Activated CD8-positive, alpha-beta memory T cell treated with anti-CD3 and anti-CD28 coated beads for 4 hours (primary cell): ENCODE measurements at places on chromosomes 11 and 22.
A peak's percentile ranks its signal among the peaks of the same experiment; 100 is the strongest.

- DNase-seq: no peak
These were observed 10.3 kb downstream of the LDLRAD3 start for GRCh38 chr11:35954205-35954604.

GRCh38 chr11:33258631-33259205 is 1.5 kb downstream of the HIPK3 start:
- no peak for DNase-seq

- no peak for DNase-seq
These were observed 7.1 kb upstream of the SLC35E4 start for GRCh38 chr22:30628491-30628890.

GRCh38 chr11:8699903-8700302 is 17.3 kb downstream of the RPL27A start:
- no peak for DNase-seq

DNA sequence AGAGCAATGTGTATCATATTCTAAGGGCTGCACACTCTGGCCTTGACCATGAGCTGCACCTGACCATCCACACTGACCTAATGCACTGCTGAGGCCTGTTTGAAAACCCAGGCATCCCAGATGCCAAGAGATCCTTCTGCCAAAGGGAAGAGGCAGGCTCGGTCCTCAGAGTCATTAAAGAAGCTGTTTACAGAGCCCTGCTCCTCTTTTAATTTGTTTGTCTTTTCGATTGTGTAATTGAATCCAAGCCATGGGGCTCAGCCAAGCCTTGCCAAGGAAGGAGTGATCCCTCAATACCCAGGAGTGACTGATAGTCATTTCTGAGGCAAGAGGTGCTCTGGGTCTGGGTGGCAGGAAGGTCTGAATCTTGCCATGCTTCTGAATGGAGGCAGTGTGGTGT is 94.5 kb upstream of the ISX start:
- no peak for DNase-seq

- no peak for DNase-seq
These were observed 1404.8 kb downstream of the TBC1D22A start for GRCh38 chr22:48167238-48167637.

DNA sequence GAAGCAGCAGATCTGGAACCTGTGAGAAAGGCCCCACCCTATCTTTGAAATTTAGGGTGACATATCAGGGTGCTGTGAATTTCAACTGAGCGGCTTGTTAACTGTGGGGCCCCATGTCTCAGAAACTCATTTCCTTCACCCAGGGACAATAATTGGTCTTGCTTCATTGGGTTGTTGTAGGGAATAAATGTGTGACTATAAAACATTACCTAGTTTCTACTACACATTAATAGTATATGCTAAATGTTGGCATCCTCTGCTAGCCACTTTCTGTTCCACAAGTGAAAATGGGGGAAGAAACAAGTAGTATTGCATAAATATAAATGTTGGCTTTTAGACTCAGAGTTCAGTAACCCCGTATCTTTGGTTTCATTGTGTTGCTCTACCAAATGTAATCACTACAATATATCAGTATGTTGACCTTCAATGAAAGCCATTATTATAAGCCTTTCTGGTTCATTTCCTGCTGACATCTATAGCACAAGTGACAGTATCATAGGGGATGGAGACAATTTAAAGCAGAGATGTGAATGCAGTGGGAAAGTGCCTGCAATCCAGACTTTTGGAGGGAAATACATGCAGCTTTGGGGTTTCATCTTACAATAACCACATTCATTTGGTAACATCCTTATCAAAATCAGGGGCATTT is 905.5 kb upstream of the RAG2 start:
- DNase-seq: no peak

GRCh38 chr22:24051028-24051427 is 39.9 kb downstream of the CABIN1 start:
- DNase-seq: no peak

DNA sequence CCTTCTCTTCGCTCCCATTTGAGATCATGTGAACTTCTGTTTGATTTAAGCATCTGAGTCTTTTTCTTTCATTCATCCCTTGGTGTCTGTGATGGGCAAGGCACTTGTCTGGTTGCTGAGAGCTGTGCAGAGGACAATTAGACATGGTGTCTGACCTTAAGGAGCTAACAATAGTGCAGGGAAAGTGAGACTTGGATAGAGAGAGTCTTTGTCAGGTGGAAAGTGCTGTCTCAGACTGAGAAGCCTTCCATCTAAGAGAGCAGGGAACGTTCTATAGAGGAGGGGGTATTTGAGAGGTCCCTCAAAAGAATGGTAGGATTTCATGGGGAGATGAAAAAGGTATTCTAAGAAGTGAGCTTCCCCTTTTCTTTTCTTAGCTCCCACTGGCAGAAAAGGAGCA is 14.1 kb downstream of the MICAL3 start:
- no peak for DNase-seq

GRCh38 chr11:64003807-64004589 is 17.8 kb downstream of the OTUB1 start:
- no peak for DNase-seq

DNA sequence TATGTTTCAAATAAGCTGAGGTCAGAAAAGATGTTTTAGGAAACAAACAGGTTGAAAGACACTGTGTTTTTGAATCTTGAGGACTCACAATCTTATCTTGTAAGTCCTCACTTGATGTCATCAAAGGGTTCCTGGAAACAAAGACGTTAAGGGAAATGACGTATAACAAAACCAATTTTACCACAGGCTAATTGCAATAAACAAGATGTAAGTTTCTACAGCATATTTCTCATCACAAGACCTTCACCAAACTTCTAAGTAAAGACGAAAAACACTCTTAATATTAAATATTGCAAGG is 433.5 kb upstream of the FAT3 start:
- no peak for DNase-seq

- no peak for DNase-seq
These were observed 113.3 kb downstream of the MORC2 start for GRCh38 chr22:30855266-30855665.

DNA sequence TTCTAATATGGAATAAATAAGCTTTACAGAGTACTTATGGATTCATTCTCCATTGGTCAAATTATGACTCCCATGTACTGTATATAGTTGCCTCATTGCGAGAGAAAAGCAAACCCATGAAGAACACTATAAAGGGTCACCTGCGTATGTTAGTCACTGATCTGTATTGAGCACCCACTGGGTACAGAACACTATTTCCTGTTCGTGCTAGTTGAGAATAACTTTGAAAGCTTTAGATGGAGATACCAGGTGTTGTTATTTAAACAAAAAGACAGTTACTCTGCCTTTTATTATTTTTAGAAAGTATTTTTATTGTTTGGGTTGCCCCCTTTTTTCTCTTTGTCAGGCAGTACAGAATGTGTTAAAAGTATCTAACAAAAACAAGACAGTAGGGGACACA is 79.9 kb downstream of the DEUP1 start:
- DNase-seq: no peak

DNA sequence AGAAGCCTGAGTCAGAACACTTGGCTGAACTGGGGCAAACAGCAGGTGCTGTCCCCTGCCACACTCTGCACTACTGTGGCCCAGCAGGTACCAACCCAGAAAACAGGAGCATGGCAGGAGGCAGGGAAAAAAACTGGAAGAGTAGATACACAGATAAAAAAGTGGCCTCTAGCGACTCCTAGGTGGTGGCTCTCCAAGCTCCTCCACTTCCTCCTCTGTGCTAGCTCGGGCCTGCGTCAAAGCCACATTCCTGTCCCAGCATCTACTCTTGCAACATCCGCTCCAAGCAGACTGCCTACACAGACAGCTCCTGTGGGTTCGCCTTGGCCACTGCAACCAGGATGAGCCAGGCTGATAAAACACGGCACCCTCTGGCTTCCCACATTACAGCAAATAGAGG is 6.9 kb downstream of the OR8B12 start:
- no peak for DNase-seq

GRCh38 chr11:104327861-104328511 is 164.0 kb upstream of the PDGFD start:
- DNase-seq: no peak

- DNase-seq: no peak
These were observed 79.1 kb downstream of the RDX start for GRCh38 chr11:110217223-110217877.

DNA sequence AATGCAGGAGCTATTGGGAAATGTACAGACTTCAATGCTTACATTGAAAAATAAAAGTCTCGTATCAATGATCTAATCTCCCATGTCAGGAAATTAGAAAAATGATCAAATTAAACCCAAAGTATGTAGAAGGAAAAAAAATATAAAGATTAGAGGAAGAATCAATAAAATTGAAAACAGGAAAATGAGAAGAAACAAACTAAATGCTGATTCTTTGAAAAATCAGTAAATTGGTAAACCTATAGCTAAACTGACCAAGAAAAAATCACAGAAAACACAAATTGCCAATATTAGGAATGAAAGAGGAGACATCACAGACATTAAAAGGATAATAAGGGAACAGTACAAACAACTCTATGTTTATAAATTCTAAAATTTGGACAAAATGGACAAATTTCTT is 11.8 kb downstream of the OR2AT4 start:
- DNase-seq: no peak

- no peak for DNase-seq
These were observed 37.0 kb downstream of the PC start for GRCh38 chr11:66920978-66921784.

DNA sequence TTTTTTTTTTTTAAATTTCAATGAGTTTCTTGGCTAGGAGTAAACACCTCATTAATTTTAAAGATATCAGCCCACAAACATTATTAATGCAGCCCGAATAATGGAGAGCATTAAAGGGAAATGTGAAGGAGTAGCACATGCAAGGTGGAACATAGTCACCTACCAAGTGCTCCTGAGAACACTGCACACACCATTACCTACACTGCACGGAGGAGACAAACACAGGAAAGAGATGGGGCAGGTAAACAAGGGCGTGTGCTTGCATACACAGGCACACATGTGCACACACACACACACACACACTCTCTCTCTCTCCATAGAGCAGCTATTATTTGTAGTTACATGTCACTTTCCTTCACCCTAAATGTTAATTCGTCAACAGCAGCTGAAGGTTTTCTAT is 30.2 kb downstream of the HTR3B start:
- no peak for DNase-seq

- DNase-seq: no peak
These were observed 35.0 kb upstream of the RCN1 start for GRCh38 chr11:32055861-32056260.

DNA sequence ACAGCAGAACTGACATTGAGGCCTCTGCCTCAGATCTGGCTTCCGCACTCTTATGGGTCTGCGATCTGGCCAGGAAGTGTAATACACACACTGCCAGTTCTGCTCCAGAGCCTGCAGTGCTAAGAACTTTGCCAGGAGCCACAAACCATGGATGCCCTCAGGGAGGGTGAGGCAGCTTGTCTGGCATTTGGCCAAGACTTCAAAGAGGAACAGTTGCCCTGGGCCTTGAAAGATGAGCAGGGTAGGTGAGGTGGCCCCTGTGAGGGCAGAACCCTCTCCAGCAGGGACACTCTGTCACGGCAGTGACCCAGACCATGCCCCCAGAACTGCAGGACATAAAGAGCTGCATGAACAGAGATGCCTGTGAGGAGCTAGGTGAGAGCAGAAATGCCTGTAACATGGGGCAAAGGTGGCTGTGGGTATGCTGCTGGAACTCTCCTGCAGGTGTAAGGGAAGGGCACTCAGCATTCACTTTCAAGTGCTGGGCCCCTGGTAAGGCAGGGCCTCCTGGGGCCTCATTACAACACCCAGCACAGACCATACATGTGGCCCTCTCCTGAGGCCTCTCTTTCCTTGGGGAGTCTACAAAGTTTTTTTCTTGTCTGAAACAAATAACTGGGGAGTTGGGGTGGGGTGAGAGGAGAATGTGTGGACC is 47.3 kb downstream of the NEU3 start:
- no peak for DNase-seq

GRCh38 chr11:134158023-134158422 is 65.7 kb downstream of the NCAPD3 start:
- no peak for DNase-seq

DNA sequence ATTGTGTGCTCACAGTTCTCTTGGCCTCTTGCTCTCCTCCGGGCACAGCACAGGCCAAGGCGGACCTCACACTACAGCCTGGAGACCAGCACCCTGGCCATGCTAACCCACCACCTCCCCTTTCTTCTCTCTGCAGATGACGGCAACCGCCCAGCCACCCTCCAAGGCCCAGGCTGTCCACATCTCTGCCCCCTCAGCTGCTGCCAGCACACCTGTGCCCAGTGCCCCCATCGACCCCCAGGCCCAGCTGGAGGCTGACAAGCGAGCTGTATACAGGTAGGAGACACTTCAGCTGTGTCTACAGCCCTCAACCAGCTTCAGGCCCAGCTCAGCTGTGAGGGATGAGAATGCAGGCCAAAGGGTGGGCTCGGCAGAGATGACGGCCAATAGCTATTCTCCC is 128.4 kb downstream of the FEZ1 start:
- DNase-seq: no peak

GRCh38 chr22:45072322-45072903 is 62.6 kb upstream of the PHF21B start:
- no peak for DNase-seq

DNA sequence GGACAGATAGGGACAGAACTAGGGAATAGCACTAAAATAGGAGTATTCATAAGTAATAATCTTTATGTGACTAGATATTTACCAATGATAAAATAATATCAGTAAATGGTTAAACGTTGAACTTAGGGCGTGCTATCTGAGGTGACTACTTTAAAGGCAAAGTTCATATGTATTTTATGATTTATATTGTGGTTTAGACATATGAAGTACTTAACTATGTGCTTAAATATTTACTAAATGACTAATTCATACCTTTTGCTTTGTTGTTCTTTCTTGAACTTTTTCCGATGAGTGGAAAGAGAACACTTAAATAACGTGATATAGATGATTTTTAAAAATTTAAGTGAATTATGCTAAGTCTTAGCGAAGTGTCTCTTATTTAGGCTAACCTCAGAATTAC is 14.7 kb downstream of the LUZP2 start:
- DNase-seq: no peak

GRCh38 chr22:23834793-23835483 is 3.9 kb downstream of the DERL3 start:
- DNase-seq: no peak

DNA sequence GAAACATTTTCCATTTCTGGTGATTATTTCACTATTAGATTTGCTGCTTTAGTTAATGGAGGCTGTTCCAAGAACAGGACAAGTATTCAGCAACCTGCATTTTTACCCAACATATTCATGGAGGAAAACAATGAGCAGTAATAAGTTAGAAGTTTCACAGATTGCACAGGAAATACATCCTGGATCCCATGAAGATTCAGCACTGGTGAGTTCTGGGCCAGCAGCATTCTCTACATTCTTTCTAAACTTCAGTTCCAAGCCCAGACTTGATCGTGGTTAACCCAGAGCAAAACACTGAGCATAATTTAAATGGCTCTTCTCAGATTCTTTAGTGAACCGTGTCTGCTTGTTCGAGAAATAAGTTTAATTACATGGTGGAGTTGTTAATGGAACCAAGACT is 3.8 kb downstream of the FJX1 start:
- no peak for DNase-seq

GRCh38 chr11:14258221-14258935 is 100.6 kb downstream of the RRAS2 start:
- no peak for DNase-seq

GRCh38 chr11:59668188-59668949 is 468 bp downstream of the PATL1 start:
- DNase-seq: peak; percentile 68

GRCh38 chr11:74135127-74135840 is 35.5 kb downstream of the C2CD3 start:
- no peak for DNase-seq

- no peak for DNase-seq
These were observed 89.9 kb upstream of the APOA1 start for GRCh38 chr11:116927163-116927974.
